LHCN-M2 (cell line): ENCODE measurements at places on chromosomes 4 and X. TPM values are rescaled to one million over a fixed set of nuclear protein-coding genes. Genes with fewer than 3 reads are reported as not detected.

DNA sequence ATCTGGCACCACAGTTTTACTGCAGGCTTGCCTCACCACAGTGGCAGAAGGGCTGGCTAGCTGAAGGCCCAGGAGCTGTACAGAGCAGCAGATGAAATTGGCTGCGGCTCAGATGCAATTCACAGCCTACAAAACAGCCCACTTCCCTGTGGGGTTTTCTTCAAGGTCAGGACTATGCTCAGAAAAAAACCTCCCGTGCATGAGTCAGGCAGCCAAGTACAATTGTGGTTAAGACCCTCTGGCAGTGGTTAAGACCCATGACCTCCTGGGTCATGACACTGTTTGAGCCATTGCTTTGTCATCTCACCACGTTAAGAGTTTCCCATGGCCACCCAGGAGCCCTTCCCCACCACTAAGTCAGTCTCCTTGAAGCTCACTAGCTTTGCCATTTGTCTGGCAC is 276.3 kb downstream of the HNRNPD start:
- peak; percentile 3 for DNase-seq

- DNase-seq = no peak
Measured at GRCh38 chr4:42371305-42372252, 25.7 kb upstream of the SHISA3 start.

HSPA4L gene
- total RNA-seq = 8.8 and 11.3 TPM in 2 replicates

GRCh38 chr4:163161536-163162205 is 5.0 kb downstream of the NAF1 start:
- peak; percentile 81 for DNase-seq

MED28 gene
- 6.3 and 9.2 TPM in 2 replicates for total RNA-seq

- no peak for DNase-seq
Measured at GRCh38 chr4:175998782-175999181, 66.9 kb upstream of the WDR17 start.

GPR82 gene
- not detected in 2 replicates for total RNA-seq

GRCh38 chr4:158624889-158625478 is 46.7 kb downstream of the C4orf46 start:
- peak; percentile 62 for DNase-seq

GRCh38 chr4:184583738-184584502 is 65.3 kb downstream of the CASP3 start:
- DNase-seq = no peak

DNA sequence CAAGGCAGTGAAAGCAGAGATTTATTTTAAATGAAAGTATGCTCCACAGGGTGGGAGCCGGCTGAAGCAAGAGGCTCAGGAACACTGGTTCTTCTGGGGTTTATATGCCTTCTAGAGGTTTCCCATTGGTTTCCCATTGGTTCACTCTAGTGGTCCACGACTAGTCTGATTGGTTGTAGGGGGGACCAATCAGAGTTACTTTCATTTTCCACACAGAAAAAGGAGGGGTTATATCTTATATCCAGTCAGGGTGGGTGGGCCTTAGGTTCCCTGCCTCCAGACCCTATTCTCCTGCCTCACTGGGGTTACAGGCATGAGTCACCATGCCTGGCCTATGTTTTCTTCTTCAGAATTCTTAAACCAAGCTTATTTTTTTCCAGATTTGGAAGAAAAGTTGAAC is 101.6 kb downstream of the KLHL8 start:
- peak; percentile 54 for DNase-seq

DNA sequence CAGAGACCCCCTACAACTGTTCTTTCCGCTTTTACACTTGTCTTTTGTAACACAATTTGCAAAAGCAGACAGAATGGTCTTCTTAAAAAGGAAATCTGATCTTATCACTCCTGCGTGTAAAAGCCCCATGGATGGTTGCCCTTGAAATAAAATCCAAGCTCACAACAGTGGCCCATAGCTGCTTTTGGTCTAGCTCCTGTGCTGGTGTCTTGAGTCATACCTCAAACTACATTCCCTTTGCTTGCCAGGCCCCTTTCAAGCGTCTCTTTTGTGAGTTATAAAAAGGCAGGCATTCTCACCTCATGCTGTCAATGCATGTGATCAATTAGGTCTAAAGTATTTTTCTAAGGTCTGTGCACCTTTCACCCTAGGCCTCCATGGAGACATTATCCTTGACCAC is 27.6 kb downstream of the HPGD start:
- no peak for DNase-seq

TAF7L gene
- total RNA-seq = 0.13 TPM in 1 of 2 replicates, not detected in the other

GRCh38 chr4:147340591-147341120 is 140.2 kb upstream of the EDNRA start:
- DNase-seq = peak; percentile 90

GRCh38 chr4:13511101-13511500 is 27.0 kb upstream of the RAB28 start:
- peak; percentile 32 for DNase-seq

GRCh38 chr4:186699298-186699697 is 24.4 kb downstream of the FAT1 start:
- peak; percentile 43 for DNase-seq

- no peak for DNase-seq
Measured at GRCh38 chr4:104930298-104930697, 216.4 kb upstream of the TET2 start.

PRDM8 gene
- total RNA-seq = 74.3 and 86.8 TPM in 2 replicates

ADAMTS3 gene
- total RNA-seq = under 0.01 and 0.23 TPM in 2 replicates

DNA sequence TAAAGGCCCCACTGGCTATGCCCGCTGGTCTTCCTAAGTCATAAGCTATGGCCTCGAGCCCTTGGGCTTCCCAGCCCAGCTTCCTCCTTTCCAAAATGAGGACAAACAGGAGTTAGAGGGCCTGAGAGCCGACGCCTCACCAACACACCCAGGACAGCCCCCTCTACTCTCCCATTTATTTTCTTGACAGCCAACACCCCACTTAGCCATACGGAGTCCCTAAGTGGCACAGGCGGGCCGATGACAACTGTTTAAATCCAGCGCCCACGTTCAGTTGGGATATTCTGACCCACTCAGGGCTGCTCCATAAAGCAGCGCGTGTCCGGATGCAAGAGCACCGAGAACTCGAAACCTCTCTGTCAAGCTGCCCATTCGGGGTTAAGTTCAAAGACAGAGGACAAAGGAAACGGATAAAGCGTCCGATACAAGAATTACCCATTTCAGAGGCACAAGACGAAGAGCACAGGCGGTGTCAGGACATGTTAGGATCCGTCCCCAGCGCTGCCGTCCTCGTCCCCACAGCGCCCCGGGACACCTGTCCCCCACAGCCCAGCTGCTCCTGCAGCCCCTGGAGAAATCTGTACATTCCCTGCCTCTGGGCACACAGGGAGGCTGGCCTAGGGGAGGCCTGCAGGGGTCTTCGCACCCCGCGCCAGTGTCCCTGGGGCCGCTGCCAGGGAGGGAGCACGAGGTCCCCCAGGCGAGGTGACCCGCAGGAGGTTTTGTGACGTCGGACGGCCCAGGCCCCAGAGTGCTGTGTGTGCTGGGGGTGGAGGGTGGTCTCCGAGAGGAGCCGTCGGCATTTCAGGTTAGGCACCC is 1.2 kb downstream of the PRKX start:
- DNase-seq = no peak

RBM3 gene
- 162 and 170 TPM in 2 replicates for total RNA-seq

DNA sequence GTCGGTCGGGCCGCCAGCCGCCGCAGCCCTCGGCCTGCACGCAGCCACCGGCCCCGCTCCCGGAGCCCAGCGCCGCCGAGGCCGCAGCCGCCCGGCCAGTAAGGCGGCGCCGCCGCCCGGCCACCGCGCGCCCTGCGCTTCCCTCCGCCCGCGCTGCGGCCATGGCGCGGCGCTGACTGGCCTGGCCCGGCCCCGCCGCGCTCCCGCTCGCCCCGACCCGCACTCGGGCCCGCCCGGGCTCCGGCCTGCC is 213 bp downstream of the NFKB1 start:
- DNase-seq = no peak

CXCL5 gene
- 0.06 TPM in 1 of 2 replicates, not detected in the other for total RNA-seq

GRCh38 chr4:94701631-94702300 is 56.0 kb upstream of the BMPR1B start:
- DNase-seq = no peak

GRCh38 chr4:55635282-55635681 is 816 bp downstream of the NMU start:
- no peak for DNase-seq
